Spleen (tissue), 13 donors: ENCODE measurements at places on chromosomes 5 and 9.

- DNase-seq, result no peak
Observed at GRCh38 chr5:122175091-122175490, 45.7 kb downstream of the ZNF474 start.

DNA sequence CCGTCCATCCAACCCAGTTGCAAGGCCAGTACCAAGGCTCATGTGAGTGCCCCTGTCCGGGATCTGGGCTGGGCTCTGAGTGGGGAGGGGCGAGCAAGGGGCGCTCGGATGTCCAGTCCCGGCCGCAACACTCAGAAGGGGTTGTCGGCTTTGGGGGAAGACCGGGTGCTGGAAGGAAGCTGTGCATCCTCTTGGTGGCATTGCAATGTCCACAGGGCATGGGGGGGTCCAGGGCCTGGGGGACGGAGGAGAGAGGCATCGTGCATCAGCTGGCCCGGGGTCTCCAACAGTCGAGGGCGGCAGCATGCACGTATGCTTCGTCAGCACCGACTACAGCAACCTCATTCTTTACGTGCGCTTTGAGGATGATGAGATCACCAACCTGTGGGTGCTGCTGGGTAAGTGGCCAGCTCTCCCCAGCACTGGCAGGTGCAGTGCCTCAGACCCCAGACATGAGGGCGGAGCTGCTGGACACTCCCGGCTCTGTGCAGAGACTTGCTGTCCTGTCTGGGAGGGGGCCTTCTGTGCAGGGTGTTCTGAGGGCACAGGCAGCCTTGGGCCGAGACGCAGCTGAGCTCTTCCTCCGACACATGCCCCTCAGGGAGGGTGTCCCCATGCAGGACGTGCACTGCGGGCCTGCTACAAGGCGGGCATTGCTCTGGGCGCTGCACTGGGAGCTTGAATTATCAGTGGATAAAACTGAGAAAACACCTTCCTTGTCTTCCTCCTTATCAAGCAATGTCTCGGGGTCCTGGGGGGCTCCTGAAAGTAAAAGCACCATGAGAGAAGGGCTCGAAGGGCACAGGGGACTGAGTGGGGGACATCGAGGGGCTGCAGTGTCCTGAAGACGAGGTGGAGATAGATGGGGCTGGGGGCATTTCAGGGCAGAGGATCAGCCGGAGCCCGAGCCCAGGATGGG, 22.5 kb downstream of the GLT6D1 start:
- DNase-seq, result no peak

DNA sequence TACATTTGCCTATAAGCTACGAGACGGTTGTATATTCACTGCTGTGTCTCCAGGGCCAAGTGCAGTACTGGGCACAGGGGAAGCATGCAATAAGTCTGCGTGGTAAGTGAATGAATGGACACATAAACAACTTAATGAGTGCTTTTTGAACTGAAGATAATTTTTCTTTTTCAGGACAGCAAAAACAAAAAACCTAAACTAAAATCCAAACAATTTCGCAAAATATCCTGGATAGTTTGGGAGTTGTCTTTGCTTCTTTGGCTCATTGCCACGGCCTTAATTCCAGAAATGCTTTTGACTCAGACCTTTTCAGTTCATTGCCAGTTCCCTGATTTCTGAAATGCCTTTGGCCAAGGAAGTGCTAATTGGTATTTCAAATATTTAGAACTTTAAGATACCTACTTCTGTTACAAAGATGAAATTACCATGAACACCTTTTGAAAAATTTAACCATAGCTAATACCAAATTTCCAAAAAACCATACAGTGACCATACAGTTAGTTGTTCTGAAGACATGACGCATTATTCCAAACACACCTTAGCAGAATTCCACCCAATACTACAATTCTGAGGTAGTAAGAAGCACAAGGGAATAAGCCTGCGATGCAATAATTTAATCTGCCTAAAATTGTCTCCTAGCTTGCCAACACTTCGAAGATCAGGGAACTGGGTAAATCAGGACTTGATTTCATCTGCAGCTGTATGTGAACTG, 42.8 kb downstream of the TEK start:
- no peak for DNase-seq

DNA sequence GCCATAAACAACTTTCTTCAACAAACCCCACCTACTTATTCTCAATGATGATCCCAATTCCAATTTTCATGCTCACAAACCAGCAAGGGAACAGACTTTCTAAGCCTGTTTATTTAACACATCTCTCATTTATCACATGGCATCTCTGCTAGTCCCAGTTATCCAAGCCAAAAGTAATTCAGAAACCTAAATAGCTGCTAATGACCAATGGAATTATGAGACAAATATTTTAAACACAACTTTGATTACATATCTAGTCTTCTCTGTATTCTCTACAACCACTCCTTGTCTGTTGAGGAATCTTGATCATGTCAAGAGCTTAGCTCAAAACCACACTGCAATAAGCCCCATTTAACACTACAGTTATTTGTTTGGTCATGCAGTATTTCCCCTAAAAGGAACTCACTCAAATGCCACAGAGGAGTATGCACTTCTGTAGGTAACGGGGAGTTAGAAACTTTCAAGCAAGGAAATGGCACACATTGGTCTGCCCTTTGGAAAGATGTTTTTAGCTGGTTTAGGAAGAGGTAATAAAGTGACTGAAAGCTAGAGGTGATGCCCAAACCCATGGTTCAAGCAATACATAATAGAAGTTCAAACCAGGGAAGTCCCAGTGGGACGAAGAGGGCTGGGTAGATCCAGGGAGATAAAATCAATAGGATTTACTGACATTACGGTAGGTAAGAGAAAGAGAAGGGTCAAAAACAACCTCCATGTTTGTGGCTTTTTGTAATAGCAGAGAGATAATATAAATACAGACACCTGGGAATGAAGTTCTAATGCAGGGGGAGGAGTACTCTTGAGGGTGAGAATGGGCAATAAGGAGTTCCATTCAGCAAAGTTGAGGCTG, 42.1 kb upstream of the HTR4 start:
- no peak for DNase-seq

- DNase-seq, result no peak
Observed at GRCh38 chr9:78967596-78968217, 604.1 kb upstream of the TLE4 start.

GRCh38 chr5:98963019-98963418, 34.2 kb upstream of the CHD1 start:
- DNase-seq, result no peak

GRCh38 chr5:72179028-72179815, 71.9 kb downstream of the MAP1B start:
- DNase-seq, result no peak

- DNase-seq, result no peak
Observed at GRCh38 chr9:86795823-86796553, 151.3 kb downstream of the GAS1 start.

DNA sequence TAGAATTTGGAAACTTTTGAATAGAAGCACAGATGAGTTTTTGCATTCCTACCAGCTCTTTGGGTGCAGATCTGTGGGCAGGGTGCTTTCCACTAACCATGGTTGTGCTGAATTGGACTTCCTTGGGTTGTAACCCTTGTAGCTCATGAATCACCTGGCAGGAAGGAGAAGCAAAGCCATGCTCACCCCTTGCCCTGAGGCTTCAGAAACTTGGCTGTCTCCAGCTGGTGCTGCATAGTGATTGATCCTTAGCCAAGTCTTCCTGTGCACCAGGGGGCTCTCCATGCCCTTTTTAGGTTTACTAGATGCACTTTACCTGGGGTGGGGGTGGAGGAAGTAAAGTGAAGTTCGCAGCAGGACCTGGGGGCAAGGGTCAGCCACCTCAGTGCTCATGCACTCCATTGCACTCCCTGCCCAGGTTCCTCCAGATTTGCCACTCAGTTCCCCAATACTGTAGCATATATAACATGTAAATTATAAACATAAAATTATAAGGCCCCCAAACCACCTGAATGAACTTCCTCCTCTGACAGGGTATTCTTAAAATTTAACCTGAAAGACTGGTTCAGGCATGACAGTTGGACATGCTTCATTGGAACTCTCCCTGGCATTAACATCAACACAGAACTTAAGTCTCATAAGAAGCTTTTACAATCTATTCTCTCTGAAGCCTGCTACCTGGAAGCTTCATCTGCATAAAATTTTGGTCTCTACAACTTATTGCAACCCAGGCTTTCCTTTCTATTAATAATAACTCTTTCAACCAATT, 25.8 kb upstream of the IFNA14 start:
- no peak for DNase-seq

DNA sequence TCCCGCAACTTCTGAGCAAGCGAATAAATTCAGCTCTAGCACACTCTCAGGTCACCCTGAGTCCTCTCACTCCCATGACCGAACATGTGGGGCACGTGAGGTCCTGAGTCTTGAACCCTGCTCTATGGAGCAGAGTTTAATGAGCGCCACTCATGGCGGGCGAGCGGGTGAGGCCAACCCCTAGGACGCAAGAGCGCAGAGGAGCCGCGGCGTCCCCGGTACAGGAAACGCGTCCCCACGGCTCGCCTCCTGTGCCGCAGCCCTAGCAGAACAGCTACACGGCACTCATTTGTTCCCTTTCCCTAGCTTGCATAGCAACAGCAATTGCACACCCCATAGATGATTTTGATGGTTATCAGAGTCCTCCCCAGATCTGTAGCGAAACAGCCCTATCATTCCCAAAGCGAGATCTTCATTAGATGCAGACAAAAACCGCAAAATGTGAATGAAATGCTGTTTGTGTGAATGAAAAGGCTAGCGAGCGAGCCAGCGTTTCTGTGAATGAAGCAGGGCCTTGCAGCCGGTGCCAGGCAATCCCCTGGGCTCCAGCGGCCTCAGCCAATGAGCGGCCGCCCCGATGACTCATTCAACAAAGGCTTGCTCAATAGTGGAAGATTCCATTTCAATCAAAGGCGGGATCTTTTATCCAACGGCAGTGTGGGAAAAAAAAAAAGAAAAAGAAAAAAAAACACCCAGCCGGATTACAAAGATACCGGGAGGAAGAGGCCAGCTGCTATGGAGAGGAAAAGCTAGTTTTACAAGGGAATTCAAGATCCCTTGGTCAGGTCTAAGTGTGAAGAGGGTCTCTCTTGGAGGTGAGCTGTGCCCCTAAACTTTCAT, 1.5 kb upstream of the SHC3 start:
- DNase-seq, result peak; percentile 83

DNA sequence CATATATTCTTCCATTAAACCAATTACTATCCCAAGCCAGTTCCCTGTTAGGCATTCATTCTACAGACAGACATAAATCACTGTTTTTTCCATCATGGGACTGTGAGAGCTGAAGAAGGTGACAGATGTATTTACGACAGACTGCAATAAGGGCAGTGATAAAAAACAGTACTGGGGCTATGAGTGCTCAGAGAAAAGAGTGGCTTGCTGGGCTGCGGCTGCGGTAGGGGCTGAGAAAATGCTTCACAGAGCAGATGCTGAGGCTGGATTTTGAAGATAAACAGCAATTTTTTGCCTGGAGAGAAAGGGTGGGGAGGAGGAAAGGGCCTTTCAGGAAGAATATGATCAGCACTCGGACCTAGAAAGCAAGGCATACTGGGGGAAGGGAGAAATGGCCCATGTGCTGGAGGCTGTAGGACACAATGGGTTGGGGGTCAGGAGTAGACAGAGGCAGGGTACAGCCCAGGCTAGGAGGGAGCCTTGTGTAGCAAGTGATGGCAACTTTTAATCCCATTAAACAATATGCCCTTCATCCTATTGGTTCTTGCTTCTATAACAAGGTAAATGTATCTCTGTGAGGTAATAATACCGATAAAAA, 279.3 kb downstream of the ASTN2 start:
- DNase-seq, result no peak

GRCh38 chr9:113558632-113559502, 95.3 kb downstream of the RGS3 start:
- DNase-seq, result peak; percentile 86

GRCh38 chr5:1089146-1089545, 22.7 kb downstream of the SLC12A7 start:
- no peak for DNase-seq

DNA sequence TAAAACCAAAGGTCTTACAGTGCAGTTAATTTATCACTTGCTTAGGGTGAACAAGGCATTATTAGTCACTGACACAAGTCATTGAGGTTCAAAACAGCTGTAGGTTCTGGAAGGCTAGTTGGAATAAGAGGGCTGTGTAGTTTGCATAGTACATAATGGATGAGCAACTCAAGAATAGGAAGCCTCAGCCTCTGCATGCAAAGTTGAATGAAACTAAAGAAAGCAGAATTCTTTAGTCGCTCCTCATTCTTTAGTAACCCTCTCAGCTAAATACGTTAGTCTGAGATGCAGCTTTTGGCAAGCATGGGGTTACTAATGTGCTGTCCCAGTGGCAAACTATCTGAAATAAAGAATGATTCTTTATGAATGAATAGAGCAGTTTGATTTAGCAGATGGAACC, 74.2 kb downstream of the ADGRV1 start:
- DNase-seq, result no peak

GRCh38 chr5:62281411-62281810, 24.6 kb upstream of the KIF2A start:
- no peak for DNase-seq

DNA sequence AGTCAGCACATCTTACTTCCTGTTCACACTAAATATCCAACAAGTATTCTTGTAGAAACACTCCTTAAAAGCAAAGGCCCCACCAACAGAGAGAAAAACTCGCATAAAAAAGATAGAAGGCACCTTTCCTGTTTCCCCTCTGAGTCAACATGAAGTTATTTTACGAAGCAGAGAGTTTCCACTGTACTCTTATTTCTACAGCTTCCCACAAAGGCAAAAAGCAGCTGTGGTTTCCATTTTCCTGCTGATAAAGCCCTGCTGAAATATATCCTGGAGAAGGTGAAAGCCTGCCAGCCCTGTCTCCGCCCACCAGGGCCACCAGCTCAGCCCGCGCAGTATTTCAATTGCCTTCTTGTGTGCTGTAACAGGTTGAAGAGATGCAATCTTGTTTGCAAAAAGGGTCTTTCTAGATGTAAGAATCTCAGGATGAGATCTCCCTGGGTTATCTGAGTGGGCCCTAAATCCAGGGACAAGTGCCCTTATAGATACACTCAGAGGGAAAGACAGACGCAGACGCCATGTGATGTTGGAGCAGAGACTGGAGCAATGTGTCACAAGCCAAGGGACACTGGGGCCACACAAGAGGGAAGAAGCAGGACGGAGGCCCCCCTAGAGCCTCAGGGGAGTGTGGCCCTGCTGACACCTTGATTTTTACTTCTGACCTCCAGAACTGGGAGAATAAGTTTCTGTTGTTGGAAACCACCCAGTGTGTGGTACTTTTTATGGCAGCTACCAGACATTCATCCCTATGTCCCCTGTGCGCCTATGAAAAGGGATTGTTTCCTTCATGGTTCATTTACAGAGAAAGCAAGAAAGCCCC, 19.9 kb downstream of the SEMA4D start:
- no peak for DNase-seq

DNA sequence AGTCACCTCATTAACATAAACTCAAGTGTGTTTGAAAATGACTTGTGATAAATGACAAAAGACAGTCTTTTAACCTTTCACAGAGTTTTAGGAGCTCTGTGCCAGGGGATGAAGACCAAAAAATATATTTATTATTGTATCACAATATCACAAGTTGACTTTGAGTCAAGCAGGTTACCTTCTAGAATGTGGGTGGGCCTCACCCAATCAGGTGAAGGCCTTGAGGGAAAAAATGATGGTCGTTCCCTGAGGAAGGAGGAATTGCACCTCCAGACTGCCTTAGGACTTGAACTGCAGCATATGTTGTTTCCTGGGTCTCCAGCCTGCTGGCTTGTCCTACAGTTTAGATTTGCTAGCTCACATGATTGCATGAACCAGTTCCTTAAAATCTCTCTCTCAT, 41.6 kb upstream of the PANK3 start:
- DNase-seq, result no peak
